ENCODE measurements at places on chromosomes 7 and 10.

- no peak for DNase-seq
These were observed 80.8 kb downstream of the ZNF467 start for GRCh38 chr7:149692557-149692982.

DNA sequence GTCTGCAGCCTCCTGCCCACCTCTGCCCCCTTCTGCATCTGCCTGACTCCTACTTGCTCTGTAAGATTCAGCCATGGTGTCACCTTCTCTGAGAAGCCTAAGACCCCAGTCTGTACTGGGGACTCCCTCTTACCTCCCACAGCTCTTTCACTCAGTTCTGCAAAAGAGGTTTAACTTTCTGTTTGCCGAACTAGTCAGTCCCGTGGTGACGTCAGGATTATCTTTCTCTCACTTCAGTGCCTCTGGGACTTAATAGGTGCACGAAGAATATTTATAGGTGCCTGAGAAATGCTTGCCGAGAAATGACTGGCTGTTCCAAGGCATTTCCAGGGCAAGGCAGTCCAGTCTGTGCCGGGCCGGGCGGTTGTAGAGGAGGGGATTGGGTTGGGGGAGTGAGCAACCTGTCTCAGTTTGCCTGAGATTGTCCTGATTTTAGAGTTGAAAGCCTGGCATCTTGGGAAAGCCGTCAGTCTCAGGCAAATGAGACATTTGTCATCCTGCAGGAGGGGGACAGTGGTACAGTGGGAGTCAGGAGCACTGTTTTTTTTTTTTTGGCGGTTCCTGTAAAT, 227.5 kb upstream of the NPVF start:
- DNase-seq, result no peak

DNA sequence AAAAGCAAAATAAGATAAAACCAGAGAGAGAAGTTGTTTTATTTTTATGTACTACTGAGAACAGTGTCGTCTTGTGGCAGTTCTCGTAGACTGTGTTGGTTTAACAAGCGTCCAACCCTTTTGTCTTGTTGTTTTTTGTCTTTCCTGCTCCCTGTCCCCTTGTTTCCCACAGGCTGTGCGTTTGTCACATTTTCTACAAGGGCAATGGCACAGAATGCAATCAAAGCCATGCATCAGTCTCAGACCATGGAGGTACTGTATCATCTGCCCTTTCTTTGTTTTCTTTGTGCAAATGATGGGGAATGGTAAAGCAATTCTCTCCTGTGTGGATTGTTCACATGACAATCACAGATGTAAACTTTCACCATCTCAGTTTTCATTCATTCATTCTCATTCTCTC, 248.8 kb downstream of the CELF2 start:
- no peak for DNase-seq

DNA sequence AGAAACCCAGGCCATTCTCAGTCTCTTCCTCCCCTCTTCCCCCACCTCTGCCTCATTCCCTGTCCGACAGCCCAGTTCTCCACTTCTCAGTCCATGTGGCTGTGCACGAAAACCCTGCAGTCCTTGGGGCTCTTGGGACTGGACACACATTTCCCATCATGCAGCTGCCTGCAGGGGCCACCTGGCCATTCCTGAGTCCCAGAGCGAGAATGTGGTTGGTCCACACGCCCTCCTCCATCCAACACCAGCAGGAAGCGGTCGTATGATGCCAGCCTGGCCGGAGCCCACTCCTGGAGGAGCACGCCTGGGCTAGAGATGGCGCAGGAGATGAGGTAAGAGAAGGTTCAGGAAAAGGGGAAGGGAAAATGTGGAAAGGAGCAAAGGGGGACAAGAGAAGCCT, 222.5 kb downstream of the USP6NL start:
- no peak for DNase-seq

- no peak for DNase-seq
These were observed 317.4 kb upstream of the ZNF32 start for GRCh38 chr10:43965918-43966570.

DNA sequence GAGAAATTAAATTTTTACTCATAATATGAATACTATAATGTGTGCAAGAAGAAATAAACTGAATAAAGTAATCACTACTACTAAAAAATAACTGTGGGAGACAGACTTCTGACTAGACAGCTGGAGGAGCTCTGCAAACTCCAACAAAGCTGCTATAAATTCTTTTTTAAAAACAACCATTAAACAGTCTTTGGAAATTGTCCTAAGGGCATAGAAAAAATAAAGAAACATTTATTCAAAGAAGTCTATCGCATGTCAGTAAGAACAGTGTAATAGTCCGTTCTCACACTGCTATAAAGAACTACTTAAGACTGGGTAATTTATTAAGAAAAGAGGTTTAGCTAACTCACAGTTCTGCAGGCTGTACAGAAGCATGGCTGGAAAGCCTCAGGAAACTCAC, 56.0 kb downstream of the ZPBP start:
- DNase-seq, result no peak

GRCh38 chr7:30855936-30856335, 55.7 kb upstream of the AQP1 start:
- no peak for DNase-seq

DNA sequence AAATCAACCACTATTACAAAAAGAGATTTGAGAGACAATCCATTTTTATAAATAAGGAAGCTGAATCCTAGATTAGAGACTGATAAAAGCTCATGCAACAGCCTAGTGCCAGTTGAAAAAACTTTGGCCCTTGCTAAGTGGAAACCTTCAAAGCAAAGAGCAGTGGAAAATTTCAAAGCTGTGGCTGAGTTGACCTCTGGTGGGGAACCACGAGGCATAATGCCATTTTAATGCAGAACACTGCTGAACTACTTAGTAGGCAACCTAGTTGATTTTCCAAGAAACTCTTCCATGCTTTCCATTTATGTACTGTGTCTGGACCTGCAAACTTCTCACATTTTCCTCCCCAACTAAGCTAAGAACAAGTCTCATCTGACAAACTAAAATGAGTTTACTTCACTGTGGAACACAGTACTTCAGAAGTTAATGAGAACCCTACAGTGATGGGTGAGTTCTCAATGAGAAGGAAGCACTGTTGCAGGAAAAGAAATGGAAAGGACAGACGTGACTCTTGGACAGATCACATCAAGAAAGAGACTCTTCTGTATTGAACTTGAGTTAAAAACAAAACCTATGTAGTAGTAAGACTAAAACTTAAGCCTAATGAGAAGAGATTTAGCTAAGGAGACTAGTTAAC, 19.5 kb downstream of the FZD9 start:
- no peak for DNase-seq

DNA sequence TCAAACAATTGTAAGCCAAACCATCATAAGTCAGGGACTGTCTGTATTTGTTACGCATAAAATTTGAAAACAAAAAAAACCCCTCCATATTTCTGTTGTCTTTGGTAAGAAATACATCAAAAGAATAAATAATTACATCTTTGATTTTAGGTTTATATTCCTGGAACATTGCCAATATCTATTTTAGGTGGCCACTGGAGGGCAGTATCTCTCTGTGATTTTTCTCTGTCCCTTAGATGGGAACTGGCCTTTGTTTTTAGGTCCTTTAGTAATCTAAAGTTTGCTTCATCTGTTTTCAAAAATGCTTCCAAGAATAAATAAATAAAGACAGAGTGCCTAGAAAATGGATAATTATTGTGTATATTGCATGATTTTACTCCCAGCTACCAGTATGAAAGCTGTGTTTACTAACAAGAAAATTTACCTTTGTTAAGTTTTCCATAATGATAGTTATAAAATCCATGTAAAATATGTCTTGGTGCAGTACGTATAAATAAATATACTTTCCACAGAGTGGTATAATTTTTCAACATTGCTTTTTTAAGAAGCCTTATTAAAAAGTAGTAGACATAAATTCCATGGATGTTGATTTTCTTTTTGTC, 64.2 kb downstream of the PHYHIPL start:
- DNase-seq, result no peak
